ENCODE measurements at places on chromosomes 1 and 21.
A peak's percentile ranks its signal among the peaks of the same experiment; 100 is the strongest.

DNA sequence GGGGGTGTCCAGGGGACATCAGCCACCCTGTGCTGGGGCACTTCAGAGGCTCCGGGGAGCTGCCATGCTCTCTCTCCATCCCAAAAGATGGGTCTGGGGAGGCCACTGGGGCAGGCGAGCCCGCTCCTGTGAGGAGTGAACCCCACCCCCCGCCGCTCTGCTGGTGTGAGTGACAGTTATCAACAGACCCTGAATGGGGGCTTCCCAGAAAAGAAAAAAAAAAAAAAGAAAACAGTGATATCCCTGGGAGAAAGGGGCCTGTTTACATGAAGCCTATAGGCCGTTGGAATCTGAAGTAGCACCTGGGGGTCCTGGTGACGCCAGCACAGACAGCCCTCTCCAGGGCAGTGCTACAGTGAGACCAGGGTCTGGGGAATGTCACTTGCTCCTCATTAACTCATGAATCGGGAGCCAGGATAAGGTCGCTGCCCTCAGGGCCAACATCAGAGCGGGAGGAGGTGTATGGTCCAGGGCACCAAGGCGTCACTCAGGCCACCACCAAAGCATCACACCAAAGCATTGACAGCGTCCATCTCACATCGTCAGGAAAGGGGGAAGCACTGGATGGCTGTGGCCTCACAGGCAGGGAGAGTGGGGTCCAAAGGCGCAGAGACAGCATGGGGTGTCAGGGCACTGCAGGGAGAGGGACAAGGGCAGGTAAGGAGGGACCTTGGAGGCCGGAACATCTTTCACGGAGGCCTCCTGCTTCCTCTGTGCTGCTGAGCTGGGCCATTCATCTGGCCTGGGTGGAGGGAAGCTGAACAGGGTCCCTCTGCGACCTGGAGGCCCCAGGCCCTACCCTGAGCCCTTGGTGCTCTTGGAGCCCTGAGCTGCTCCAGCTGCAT is 8.4 kb upstream of the NPHP4 start:
- DNase-seq, result no peak

GRCh38 chr1:198151688-198152087 is 5.1 kb upstream of the NEK7 start:
- DNase-seq, result peak; percentile 29

DNA sequence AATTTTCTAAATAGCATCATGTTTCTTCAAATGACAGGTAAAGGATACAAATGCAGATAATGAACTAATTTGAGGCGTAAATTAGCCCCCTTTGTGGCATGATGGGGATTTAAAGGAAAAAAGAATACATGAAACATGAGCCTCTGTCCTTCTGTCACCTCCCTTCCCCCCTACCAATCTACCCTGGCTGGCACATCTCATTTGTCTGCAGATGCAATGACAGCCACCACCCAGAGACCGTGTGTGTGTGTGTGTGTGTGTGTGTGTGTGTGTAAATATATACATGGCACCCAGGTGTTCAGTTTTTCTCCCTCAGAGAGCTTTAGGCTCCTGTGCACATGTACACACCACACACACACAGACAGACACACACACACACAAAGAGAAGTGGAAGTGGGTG is 451.1 kb downstream of the RWDD3 start:
- no peak for DNase-seq

DNA sequence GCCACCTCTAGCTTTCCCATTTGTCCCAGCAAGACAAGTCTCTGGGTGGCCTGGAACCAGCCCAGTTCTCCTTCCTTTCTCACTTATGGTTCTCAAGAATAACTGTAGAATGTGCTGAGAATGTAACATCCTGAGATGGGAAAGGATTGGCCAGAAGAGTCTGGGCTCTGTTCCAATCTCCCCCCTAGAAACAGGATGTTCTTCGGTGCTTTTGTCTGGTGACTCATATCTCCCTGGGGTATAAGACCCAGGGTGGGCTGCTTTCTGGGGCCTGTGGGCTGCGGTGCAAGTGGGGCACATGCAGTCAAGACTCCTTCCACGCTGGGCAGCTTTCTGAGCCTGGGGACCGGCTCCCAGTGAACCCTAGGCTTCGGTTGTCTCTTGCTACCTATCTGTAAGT is 251.2 kb upstream of the POU3F1 start:
- no peak for DNase-seq

GRCh38 chr1:164638492-164639202 is 79.7 kb downstream of the PBX1 start:
- peak; percentile 77 for DNase-seq

GRCh38 chr1:185404907-185405568 is 88.0 kb upstream of the IVNS1ABP start:
- DNase-seq, result no peak

DNA sequence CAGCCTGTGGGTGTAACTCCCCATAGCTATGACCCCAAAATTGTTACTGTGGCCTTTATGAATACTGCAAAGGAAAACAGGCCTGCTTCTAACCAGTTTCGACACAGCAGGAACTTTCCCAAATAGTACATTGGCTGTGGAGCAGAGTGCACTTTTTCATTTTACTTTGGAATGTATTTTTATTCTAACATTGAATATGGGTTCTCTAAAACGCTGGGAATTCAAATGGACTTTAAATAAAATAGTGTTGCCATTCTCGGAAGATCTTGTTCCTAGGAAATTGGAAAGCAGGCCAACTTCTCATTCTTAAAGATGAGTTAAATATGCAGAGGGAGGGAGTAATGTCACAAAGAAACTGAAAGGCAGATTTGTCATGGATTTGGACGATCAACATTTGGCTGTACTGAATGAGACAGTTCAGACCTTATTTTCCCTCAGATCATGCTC is 39.6 kb upstream of the ARHGAP29 start:
- no peak for DNase-seq

- DNase-seq, result no peak
Observed at GRCh38 chr1:93095804-93096585, 16.9 kb downstream of the MTF2 start.

DNA sequence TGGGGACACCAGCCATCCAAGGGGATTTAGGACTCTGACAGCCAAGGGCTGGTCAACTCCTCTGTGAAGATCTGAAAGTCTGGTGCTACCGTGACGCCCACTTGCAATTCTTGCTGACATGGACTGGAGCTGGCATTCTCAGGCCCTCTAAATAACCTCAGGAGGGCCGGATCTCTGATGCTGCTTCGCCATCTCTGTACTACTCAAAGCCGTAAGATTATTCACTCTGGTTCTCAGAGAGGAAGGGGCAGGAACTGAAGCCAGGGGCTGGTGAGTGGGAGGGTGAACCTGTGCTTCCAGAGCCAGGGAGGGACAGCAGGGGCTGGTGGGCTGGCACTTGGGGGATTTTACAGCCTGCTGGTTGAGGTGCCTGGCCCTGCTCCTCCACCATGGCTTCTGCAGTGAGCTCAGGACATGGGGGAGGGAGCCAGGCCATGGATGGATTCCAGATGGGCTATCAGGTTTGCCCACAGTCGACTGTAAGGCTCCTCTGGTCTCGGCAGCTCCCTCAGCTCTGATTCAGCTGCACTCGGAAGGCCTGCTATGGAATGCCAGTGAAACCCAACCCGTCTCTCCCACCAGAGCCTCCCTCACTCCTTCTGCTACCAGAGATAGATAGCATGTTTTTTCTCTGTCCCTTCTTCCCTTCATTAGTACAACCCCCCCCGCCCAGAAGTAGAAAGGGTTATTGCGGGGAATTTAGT is 84.5 kb downstream of the PLXNA2 start:
- peak; percentile 73 for DNase-seq

DNA sequence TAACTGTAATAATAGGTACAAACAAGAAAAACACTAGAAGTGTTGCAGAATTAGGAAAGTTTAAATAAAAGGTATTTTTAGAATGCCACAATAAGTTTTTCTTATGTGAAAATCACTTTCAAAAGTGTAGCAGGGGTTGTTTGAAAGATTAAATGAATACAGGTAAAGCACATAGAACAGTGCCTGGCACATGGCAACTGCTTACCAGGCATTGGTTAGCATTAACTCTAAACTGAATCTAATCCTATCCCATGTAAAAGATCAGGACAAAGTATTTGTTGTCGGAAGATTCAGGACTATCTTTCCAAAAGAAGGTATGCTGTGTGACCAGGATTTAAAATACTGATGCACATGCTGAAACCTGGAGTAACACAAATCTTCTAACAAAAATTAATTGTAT is 3.3 kb downstream of the AKT3 start:
- no peak for DNase-seq

DNA sequence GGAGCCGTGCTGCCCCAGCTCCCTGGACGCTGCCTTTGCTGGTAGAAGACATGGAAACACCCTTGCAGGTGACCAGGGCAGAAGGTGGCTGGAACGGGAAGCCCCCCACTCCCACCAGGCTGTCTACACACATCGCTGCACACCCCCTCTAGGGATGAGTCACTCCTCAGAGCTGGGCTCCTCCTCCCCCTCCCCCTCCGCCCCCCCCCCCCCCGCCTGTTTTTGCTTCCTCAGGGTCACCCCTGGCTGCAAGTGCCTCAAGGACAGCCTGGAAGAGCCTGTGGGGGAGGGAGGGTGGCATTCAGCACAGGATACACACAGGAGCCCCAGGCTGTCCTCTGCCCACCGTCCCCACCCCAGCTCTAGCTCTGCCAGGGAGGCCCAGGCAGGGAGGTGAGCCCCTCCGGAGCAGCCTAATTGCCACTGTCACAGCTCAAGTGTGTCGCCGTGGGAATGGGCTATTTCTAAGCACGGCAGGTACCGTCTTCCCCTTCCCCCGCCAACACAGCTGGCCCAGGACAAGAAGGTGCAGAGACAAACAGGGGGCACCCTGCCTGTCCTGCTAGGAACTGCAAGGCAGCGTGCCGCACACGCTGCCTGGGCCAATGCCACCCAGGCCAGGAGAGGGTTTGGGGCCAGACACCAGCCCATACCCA is 2.5 kb downstream of the FNDC10 start:
- peak; percentile 44 for DNase-seq

GRCh38 chr1:119554183-119554582 is 47.2 kb downstream of the HSD3B1 start:
- no peak for DNase-seq

- DNase-seq, result no peak
Observed at GRCh38 chr21:36433059-36433709, 46.7 kb downstream of the CLDN14 start.
